GM23338 (cell line): ENCODE measurements at places on chromosomes 11 and 22. TPM values are rescaled to one million over a fixed set of nuclear protein-coding genes. Genes with fewer than 3 reads are reported as not detected.
A peak's percentile ranks its signal among the peaks of the same experiment; 100 is the strongest.

GRCh38 chr11:100543386-100543785 is 143.7 kb upstream of the ARHGAP42 start:
- no peak for DNase-seq

GRCh38 chr22:46638601-46639431 is 18.6 kb downstream of the GRAMD4 start:
- DNase-seq, result no peak

DNA sequence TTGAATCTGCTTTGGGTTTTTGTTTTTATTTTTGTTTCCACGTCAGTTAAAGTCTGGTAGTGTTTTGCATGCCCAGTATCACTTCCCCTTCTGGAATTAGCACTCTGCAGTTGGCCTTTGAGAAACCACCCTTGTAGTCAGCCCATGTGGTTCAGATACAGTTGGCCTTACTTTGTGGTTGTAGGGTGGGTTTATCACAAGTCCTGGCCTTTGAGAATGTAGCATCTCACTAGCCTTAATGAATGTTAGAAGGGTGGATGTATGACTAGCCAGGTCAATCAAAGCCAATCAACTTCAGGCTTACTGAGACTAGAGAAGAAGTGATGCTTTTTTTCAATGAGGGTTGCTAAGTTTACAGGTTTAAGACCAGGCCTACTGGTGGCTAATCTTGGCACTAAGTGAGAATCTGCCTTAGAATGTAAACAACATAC is 19.8 kb downstream of the ARL14EP start:
- no peak for DNase-seq

DNA sequence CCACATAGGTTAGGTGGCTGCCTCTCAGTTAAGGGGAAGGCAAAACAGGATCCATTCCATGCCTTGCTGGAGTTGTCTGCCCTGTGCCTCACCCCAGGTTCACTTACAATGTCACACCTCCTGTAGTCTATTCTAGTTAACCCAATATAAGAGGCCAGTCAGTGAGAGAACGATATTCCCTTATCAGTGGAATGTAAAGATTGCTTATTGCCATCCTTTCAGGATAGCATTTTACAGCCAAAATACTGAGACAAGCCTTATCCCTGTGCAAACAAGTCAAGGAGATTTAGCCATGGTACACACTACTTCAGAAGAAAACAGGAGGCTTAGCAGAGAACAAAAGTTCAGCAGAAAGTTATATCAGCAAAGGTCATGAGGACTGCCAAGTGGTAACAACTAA is 5.5 kb downstream of the CYP2R1 start:
- no peak for DNase-seq

GRCh38 chr11:118910309-118911112 is 15.2 kb downstream of the BCL9L start:
- peak; percentile 92 for DNase-seq

DNA sequence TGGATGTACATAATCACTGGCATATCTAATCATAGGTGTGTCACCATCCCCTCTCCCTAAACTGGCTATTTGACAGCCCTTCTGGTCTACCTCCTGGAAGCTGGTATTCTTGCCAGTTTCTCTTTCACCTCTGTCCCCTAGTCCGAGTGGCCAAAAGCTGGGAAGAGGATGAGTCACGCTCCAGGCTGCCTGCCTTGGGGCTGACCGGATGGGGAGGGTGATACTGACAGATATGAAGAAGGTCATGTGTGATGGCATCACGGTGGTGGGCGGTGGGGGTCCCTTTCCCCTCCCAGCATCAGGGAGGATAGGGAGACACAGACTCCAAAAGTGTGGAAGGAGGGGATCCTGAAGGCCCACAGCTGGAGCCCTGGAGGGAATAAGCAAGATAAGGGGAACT is 4.8 kb downstream of the OAF start:
- DNase-seq, result no peak

DNA sequence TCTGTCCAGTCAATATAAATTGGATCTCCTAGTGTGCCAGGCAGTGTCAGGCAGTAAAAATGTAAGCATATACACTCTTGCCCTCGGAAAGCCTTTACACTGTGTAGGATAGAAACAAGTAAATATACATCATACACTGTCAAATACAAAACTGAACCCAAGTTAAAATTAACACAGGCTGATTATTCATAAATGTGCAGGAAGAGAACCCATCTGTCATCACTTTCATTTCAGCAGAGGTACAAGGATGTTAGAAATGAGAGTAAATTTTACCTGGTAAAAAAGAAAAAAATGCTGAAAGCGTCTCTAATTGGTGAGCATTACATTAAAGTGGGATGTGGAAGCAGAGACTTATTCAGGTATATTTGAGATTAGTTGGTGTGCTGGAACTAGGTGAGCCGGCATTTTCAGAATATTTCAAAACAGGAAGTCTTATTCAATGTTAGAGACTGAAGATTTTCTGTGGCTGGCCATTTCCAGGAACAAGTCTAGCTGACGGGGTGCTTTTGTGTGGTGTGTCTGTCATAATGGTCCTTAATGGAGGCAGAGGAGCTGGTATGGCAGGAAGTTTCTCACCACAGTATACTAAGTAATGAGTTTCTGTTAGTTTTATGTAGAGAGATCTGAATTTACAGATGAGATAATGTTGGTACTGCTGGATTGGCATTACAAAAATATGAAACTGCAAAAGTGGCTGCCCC is 192.6 kb downstream of the CASP12 start:
- DNase-seq, result no peak

DNA sequence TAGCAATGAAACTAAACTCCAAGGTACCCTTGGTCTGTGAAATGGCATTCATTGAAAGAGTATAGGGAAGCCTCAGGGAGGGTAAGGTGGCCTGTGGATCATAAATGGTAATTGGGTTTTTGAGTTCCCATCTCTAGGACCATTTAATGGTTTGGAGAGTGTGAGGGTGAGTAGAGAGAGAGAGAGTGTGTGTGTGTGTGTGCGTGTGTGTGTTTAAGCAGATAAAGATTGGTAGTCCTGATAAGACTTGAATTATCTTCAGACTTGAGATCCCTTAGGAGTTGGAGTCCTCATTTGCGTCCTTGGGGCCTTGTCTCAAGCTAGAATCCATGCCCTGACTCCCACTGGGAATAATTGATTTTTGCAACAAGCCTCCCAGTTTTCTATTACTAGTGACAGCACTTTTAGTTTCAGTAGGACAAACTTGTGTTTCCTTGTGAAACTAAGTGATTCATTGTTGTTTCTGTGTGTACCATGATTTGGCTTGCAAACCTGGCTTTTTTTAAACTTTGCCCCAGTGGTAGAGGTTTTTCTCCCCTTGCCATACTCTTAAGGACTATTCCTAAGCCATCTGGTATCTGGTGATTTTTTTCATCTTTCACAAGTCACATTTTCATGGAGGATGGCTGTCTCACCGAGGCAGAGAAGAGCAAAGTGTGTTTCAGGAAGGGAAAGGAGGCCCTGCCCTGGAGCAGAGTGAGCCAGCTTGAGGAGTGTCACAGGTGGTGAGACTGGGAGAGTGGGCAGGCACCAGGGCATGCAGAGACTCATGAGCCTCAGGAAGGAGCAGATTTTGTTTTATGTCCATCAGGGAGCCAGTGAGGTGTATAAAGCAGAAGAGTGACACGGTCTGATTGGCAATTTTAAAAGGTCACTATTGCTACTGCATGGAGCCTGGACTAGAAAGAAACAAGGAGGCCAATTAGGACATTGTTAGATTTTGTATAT is 26.7 kb downstream of the ALKBH3 start:
- no peak for DNase-seq

DNA sequence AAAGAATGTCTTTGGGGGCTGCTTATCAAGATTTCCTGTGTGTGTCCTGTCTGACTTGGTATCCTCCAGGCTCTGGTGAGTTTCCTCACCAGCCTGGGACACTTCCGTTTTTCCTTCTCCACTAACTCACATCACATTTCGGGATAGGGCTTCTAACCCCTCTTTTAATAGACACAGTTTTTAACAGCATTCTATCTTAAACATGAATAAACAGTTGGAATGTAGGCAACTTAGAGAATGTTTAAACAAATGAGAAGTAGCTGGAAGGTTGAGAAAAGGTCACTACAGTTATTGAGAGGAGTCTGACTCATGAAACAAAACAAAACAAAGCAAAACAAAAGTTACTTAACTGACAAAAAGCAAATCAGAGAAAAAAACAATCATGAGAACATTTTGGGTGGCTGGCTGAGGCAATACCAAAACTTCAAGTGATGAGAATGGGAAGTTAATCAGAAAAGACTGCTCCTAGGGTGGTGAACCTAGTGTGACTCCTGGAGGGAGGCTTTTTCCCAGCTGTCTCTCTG is 64.7 kb upstream of the CTSC start:
- no peak for DNase-seq

DNA sequence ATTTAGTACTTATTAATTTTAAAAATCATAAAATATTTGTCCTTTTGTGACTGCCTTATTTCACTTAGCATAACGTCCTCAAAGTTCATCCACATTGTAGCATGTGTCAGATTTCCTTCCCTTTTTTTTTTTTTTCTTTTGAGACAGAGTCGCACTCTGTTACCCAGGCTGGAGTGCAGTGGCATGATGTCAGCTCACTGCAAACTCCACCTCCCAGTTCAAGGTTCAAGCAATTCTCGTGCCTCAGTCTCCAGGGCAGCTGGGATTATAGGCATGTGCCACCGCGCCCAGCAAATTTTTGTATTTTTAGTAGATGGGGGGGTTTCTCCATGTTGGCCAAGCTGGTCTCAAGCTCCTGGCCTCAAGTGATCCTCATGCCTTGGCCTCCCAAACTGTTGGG is 10.6 kb downstream of the RAB6A start:
- no peak for DNase-seq

DNA sequence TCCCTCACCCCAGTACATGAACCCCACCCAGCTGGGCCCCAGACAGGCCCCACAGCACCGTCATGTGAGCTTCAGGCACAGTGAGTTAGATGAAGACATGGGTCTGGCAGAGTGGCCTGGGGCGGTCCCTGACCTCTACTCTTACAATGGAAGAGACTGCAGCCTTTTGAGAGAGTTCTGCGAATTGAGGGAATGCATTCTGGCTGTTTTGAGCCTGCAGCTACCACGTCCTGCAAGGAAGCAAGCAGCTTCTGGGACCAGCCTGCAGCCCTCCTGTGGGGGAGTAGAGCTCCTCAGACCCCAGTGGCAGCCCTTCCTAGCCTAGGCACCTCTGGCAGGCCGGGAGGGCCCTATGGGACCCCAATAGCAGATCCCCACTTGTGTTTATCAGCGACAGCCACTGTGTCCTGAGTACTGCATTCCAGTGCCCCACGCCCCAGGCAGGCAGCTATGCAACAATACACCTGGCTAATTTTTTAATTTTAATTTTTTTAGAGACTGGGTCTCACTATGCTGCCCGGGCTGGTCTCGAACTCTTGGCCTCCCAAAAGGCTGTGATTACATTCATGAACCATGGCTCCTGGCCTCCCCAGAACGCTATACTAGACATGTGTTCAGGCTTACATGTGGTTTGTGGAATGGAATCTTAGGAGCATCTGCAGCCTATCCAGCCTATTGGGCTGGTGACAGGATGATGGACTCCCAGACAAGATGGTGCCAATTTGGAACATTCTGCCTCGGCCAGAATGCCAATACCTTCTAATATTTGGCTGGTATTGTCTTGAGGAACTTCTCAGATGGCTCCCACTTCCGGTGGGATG is 717 bp upstream of the SLC7A4 start:
- DNase-seq, result no peak

- no peak for DNase-seq
These were observed 2.5 kb upstream of the SMARCB1 start for GRCh38 chr22:23784215-23784732.

DNA sequence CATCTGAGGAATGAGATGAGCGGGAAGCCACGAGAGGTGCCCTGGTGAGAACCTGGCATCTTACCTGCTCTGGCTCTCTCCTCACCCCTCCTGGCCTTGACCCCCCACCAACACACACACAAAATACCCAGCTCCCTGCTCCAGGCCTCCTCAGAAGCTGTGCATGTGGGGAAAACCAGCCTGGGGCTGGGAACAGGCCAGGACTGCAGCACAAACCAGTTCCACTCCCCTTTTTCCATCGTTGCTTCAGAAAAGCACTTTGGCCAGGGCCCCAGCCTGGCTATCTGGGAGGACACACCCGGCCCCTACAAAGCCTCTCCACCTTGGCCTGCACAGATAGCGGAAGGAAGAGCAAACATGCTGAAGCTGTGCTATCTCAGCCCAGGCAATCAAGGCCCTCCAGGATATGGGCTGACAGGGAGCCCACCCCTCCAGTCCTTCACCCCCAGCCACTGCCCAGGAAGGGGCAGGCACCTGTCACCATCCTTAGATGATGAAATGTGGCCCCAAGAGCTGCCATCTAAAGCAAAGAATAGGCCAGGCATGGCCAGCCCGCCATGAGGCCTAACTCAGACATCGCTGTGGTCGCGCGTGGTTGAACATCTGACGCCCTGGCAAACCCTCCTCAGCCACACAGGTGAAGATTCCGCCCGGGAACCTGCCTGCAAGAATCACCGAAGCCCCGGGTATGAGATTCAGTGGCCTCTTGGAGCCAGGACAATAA is 35.4 kb downstream of the PISD start:
- no peak for DNase-seq

- no peak for DNase-seq
These were observed 5.4 kb downstream of the EMID1 start for GRCh38 chr22:29211066-29211465.

- no peak for DNase-seq
These were observed 504 bp downstream of the CFL1 start for GRCh38 chr11:65857500-65857852.

GRCh38 chr11:74321487-74322188 is 10.2 kb upstream of the P4HA3 start:
- DNase-seq, result peak; percentile 70

DNA sequence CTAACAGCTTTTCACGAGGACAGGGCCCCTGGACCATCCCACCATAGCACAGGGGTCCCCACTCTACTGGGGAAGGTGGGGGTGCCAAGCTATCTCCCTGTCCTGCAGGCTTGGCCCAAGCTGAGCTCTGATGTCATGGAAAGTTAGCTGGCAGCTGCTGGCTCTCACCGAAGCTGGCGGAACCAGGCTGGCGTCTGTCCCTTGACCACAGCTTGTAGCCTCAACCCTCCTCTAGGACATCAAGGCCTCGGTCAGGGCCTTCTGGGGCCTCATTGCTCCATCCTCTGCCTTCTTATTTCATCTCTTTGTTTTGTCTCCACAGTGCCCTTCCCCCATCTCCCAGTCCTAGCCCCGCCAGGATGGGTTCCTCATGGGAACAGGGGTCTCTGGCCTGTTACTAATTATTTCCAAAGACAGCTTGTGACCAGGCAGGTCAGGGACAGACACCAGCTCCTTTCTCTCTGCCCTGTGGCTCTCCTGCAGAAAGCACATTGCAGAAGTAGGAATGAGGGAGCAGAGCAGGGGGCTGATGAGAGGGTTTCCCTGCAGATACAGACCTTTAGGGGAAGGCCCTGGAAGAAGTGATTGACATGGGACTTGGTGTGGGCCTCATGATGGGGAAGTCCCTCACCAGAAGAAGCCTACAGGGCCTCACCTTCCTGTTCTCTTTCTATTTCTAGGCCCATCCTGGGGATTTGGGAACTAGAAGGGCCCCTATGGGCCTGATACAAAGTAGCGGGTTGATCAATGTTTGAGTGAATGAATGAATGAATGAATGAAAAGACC is 97.5 kb upstream of the ALX4 start:
- no peak for DNase-seq

PGR gene
- total RNA-seq, result 0.04 and 0.07 TPM in 2 replicates

PDGFB gene
- 5.2 and 8.0 TPM in 2 replicates for total RNA-seq

GAB4 gene
- 1.5 and 2.7 TPM in 2 replicates for total RNA-seq

LYVE1 gene
- 0.94 TPM in 1 of 2 replicates, not detected in the other for total RNA-seq
